ENCODE measurements at places on chromosomes 5 and 9.

GRCh38 chr5:139688751-139689372 lies 40.7 kb downstream of the CXXC5 start:
- DNase-seq, result no peak

GRCh38 chr9:19618816-19619215 lies 170.0 kb downstream of the SLC24A2 start:
- DNase-seq, result no peak

DNA sequence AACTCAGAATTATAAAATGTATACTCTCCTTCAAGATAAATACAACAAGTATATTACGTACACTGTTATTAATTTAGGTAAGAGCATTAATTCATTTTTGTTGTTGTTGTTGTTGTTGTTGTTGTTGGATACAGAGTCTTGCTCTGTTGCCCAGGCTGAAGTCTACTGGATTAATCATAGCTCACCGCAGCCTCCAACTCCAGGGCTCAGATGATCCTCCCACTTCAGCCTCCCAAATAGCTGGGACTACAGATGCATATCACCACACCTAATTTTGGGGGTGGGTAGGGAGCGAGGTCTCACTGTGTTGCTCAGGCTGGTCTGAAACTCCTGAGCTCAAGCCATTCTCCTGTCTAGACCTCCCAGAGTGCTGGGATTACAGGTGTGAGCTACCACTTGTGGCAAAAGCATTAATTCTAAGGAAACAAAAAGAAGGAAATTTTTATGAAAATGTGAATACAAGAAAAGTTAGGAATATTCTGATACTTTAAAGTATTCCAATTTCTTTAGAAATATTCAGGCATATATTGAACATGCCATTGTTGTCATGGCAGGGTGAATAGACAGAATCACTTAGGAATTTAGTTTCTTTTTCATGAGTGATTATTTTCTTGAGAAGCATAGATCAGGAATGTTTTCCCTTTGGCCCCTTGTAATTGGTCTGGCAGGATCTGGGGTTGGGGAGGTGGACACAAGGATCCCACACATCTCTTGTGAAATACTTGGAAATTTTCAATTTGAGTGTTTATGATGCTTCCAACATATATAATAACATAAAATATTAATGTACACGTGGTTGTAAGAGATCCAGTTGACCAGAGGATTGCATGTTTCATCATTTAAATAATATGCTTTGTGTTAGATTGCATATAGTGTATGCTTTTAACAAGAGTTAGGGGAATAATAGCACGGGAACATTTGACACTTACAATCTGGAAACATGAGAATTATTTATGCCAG lies 263.6 kb downstream of the FANCC start:
- no peak for DNase-seq

- DNase-seq, result no peak
Measured at GRCh38 chr5:39826051-39826450, 401.3 kb upstream of the DAB2 start.

DNA sequence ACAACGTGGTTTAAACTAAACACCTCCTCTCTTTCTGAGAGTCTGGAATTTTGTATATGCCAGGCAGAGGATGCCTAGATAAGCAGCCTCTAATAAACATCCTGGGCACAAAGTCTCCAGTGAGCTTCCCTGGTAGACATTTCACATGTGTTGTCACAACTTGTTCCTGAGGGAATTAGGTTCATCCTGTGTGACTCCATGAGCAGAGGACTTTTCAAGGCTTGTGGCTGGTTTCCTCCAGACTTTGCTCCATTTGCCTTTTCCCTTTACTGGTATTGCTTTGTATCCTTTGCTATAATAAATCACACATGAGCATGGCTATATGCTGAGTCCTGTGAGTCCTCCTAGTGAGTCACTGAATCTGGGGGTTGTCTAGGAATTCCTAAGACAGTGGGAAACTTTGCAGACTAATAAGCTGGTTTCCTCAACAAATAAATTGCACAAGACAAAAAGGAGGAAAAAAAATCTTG lies 77.4 kb downstream of the NR2F1-AS1 start:
- no peak for DNase-seq

GRCh38 chr5:4511996-4512656 lies 628.0 kb upstream of the ADAMTS16 start:
- DNase-seq, result peak; percentile 8

DNA sequence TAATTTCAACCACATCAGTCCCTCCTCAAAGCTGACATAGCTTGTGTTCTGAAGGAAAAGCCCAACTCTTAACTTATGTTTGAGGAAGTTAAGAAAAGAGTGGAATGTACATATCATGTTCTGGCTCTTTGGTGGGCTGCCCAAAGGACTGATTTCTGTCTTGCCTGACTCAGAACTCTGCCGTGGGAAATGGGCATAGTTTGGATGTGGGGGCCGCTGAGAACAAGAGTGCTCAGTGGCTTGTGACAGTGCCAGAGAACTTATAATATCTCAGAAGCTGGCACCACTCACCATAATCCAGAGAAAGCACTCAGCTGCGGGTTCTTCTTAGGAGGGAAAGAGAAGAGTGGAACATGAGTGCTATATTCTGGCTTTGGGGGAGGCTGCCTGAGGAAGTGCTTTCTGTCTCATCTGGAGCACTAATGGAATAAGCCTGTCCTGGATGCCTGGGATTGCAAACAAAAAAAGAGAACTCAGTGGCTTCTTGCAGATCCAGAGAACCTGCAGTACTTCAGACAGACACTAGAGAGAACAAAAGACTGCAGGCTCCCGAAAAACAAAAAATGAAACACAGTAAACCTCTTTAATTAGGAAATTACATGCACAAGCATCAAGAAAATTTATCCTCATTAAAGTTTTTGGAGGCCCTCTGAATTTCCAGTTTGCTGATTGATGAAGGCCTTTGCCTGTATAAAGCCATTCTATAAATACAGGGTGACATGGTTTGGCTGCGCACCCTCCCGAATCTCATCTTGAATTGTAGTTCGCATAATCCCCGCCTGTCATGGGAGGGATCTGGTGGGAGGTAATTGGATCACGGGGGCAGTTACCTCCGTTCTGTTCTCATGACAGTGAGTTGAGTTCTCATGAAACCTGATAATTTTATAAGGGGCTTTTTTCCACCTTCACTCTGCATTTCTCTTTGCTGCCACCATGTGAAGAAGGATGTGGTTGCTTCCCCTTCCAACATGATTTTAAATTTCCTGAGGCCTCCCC lies 207.0 kb downstream of the DMAC1 start:
- peak; percentile 45 for DNase-seq

DNA sequence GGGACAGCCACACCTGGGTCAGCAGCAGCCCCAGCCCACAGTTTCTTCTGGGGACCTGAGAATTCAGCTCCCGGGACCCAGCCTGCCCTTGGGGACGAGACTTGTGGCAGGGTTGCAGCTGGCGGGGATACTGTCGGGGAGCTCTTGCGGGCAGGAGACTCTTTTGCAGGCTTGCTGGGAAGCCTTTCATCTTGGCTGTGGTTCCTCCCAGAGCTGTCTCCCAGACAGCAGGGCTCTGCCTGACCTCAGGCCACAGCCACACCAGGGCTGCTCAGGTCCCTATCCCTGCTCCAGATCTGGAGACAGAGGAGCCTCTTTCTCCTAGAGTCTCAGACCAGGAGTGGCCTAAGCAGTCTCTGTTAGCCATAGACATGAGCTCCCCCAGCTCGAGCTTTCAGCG lies 4.7 kb upstream of the MYMK start:
- DNase-seq, result no peak

DNA sequence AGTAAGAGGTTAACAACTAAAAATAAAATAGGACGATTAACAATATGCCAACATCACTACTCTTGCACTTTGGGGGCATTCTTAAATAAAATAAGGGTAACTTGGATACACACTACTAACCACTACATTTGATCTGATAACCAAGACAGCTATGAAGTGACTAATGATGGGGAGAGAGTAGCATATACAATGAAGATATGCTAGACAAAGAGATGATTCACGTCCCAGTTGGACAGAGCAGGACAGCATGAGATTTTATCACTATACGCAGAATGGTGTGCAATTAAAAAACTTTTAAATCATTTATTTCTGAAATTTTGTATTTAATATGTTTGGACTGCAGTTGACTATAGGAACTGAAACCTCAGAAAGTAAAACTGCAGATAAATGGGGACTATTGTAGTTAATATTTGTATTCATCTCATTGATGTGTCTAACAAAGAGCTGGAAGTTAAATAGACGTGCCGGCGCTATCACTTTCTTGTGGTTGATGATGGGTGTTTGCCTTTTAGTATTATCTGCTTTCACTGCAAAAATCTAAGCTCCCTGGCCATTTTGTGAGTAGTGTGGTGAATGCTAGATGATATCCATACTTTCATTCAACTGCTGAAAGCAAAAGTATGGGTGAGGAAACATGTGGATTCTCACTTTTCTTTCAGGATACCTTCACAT lies 18.7 kb downstream of the GIN1 start:
- no peak for DNase-seq

- peak; percentile 32 for DNase-seq
Measured at GRCh38 chr5:169648725-169649310, 11.7 kb downstream of the DOCK2 start.

DNA sequence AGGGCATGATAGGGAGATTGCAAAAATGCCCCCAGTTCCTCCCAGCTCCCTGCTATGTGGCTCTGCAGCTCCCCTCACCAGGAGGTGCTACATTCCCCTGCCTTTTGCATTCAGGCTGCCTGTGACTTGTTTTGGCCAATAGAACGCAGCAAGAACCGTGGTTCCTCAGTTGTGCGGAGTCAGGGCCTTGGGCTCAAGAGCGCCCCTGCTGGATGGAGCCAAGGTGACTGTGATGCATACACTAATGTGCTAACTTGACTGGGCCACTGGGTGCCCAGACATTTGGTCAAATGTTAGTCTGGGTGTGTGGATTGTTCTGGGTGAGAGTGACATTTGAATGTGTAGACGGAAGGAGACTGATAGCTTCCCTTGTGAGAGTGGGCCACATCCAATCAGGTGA lies 123.3 kb upstream of the MVB12B start:
- no peak for DNase-seq

DNA sequence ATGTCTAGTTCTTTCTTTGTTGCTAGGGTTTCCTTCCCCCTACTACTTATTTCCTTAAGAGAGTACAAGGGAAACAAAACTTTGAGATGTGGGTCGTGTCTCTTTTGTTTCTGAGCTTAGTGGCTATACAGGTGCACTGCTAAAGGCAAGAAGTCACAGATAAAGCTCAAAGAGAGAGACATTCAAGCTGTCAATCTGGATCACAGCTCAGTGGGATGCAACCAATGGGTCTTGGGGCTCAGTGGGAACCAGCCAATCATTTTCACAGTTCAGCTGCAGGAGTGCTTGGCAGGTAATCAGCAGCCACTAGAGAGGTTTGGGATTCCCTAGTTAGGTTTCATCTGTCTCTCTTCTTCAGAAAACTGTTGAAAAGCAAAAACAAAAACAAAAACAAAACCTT lies 135.4 kb upstream of the SGCD start:
- no peak for DNase-seq

DNA sequence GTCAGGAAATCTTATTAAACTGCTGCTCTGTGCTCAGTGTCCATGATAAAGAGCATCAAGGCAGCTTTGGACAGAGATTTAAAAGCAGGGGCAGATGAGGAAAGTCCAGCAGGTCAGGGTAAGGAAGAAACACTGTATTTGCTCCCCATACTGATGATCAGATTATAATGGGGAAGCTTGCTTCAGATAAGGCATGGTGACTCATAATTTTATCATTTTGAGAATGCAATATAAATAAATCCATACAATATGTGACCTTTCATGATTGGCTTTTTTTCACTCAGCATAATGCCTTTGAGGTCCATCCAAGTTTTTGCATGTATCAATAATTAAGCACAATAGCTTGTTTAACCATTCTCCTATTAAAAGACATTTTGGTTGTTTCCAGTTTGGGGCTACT lies 48.1 kb upstream of the LHFPL2 start:
- no peak for DNase-seq

DNA sequence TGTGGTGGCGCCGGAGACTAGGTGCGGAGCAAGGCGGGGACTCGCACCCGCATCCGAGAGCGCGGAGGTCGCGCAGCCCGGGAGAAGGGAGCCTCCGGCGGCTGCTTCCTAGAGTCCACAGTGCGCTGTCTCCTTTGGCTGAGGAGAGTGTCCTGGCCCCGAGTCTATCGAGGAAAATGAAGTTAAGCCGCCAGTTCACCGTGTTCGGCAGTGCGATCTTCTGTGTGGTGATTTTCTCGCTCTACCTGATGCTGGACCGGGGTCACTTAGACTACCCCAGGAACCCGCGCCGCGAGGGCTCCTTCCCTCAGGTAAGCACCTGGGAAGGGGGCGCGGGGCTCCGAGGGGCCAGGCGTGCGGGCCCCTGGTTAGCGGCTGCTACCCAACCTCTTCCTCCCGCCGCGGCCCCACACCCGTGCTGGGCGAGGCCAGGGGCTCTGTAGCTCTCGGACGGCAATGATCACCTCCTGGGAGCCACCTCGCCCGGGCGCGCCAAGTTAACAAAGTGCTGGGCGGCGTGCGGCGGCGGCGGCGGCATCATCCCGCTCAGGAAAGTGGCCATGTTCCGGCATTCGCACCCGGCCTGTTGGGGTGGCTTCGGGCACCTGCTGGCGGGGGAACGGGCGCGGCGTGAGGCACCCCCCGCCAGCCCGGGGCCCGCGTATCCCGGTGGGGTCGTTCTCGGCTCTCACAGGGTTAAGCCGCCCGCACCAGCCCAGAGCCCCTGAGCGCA lies 681 bp downstream of the MAN2A1 start:
- peak; percentile 57 for DNase-seq

Measured in SK-N-DZ (cell line).